ENCODE measurements at places on chromosomes 5 and 9.

- no peak for DNase-seq
Observed at GRCh38 chr5:157167214-157167621, 1.2 kb upstream of the GARIN3 start.

GRCh38 chr5:107269256-107269655 is 401.5 kb downstream of the EFNA5 start:
- no peak for DNase-seq

DNA sequence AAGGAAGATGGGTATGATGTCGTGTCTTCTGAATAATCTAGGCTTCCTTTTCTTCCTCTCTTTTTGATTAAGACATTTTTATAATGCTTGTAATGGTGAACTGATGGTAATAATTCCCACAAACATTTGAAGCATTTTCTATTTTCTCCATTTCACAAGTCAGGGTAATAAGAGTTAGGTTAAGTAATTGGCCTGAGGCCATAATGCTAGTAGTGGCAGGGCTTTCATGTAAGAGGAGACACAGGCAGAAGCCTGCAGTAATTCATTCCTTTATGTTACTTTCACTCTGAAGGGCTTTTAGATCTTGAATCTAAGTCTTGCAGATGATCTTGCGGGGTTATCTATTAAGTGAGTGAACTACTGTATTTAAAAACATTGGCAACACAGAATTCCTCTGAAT is 374.9 kb downstream of the MAT2B start:
- no peak for DNase-seq

- no peak for DNase-seq
Observed at GRCh38 chr5:172919525-172920446, 39.4 kb upstream of the RPL26L1 start.

- DNase-seq: no peak
Observed at GRCh38 chr5:139393497-139394122, 1.3 kb downstream of the PROB1 start.

DNA sequence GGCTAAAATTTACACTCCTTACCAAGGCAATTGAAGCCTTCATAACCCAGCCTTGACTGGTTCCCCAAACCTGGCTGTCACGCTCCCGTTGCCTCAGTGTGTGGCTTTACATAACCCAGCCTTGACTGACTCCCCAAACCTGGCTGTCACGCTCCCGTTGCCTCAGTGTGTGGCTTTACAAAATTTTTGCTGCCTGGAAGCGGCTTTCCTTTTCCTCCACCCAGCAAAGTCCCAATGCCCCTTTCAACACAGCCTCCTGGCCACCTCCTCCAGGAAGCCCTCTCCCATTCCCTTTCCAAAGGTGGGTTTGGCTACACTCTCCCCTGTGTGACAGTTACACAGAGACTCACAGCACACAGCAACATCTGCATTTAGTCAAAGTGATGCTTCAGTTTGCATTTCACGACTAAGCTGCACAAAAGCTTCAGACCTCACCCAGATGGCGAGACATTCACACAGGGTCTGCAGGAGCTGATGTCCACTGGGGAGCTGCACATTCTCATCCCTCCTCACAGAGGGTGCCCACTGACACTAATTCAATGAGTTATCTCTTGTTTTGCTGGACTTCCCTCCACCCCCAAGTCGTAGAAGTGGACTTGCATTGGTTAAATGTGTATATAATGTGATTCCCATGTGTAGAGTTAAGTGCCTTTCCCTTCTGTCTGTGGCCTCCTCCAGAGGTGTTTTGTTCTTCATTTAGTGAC is 156.6 kb upstream of the PHYKPL start:
- DNase-seq: no peak

DNA sequence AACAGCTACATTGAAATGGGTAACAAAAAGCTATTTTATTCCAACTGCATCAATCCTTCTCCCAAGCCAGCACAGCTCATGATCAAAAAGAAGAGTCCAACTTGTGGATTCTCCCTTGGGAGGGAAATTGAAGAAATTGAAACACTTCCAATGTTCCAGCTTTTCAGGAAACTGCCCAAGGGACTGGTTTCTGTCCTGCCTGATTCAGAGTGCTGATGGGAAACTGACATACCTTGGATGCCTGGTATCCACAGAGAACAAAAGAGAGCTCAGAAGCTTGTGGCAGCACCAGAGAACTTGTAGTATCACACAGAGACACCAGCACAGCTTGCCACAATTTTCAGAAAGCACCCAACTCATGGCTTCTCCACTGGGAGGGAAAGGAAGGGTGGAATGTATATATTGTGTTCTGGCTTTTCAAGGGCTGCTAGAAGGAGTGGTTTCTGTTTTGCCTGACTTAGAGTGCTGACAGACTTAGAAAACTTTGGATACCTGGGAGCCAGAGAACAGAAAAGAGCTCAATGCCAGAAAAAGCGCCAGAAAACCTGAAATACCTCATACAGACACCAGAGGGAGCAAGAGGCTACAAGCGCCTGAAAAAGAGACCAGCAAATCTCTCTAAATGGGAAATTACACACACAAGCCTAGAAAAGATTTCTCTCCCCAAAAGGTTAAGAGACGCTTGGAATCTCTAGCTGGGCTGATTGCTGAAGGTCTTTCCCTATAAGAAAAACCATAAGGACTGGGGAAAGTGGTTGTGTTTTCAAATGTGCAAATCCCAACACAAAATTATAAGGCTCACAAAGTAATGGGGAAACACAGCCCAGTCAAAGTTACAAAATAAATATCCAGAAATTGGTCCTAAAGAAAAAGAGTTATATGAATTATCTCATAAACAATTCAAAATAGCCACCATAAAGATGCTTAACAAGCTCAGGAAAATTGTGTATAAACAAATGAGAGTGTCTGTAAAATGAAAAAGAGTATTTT is 178.8 kb downstream of the SPOCK1 start:
- peak; percentile 26 for DNase-seq

GRCh38 chr5:90326995-90327394 is 82.6 kb downstream of the CETN3 start:
- DNase-seq: no peak

DNA sequence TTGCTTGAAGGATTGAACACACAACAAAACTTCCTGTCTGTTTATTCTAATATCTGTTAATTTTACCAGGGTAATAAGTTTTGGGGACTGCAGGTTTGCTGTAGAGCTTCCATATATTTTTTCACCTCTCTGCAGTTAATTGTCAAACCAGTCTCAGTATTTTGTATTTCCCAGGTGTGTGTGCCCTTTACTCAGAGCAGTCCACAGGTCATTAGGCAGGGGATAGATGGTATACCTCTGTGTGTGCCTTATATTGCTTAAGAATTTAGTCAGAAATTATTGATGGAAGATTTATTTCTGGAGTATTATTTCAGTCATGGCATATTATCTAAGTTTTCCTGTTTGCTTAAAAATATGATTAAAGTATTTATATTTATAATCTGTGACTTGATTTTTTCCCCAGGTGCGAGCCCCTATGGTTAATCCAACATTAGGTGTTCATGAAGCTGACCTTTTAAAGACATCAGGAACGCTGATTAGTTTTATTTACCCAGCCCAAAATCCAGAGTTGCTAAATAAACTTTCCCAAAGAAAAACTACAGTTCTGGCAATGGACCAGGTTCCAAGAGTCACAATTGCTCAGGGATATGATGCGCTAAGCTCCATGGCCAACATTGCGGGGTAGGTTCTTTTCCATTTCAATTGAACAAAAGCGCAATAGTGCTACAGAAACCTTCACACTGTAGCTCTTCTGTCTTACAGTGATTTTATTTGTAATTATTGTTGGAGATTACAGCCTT is 12.6 kb downstream of the NNT start:
- no peak for DNase-seq

DNA sequence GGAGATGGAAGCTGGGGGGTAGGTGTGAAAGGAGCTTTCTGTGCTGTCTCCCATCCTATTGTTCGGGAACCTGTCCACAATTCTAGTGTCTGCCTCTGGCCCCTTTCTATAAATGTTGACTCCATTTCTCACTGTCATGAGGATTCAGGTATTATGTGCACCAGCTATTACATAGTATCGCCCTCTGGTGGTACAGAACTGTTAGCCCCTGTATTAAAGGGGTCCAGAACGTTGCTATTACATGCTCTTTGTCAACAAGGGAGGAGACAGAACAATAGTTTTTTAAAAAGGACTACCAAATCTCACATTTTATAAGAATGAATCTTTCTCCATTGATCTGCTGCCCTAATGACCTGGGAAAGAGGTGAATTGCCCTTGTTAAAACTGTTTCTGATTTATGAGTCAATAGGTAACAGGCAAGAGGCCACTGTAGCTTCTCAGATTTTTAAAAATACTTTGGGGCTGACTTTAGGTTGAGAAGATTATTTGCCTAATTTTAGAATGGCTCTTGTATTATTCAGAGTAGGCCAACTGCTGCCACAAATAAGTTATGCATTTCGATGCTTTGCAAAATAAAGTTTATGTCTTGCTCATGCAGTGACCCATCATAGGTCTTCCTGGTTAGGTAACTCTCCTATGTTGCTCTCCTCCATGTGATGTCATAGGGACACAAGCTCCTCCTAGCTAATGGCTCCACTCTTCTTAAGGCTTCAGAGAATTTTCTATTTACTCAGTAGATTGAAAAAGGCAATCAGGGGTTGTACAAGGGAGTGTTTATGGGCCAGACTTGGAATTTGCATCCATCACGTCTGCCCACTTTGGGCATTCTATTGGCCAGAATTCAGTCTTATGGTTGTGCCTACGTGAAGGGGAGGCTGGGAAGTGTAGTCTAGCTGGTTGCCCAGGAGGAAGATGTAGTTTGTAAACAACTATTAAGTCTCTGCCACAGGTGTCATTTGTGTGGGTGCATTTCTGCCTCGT is 20.8 kb downstream of the DCANP1 start:
- DNase-seq: peak; percentile 31

GRCh38 chr5:150121448-150122157 is 34.0 kb downstream of the PDGFRB start:
- no peak for DNase-seq

GRCh38 chr9:128884164-128884563 is 2.2 kb downstream of the LRRC8A start:
- DNase-seq: no peak

- DNase-seq: no peak
Observed at GRCh38 chr9:100652850-100653249, 75.0 kb downstream of the CAVIN4 start.

GRCh38 chr5:53170746-53171349 is 61.3 kb upstream of the MOCS2 start:
- peak; percentile 16 for DNase-seq

- DNase-seq: no peak
Observed at GRCh38 chr5:60010853-60011252, 117.3 kb upstream of the PDE4D start.

- no peak for DNase-seq
Observed at GRCh38 chr9:105138306-105138801, 106.1 kb upstream of the SLC44A1 start.
